ENCODE measurements at places on chromosomes 6 and 20. TPM values are rescaled to one million over a fixed set of nuclear protein-coding genes. Genes with fewer than 3 reads are reported as not detected.

The TBX18 gene
- total RNA-seq: 0.10 TPM

The IRF4 gene
- total RNA-seq: 498 TPM

- no peaks in the 10 kb centered on the region for H3K36me3 ChIP-seq
- no peak overlapping the region for H3K27ac ChIP-seq
- H3K27me3 ChIP-seq: no peaks in the 10 kb centered on the region
- no peaks in the 10 kb centered on the region for H3K4me1 ChIP-seq
- DNase-seq: no peak
Observed at GRCh38 chr6:20840675-20841074, 306.4 kb downstream of the CDKAL1 start.

- no peaks in the 10 kb centered on the region for H3K4me1 ChIP-seq
- no peak overlapping the region for H3K27ac ChIP-seq
- no peak for DNase-seq
Observed at GRCh38 chr20:6715401-6715941, 52.0 kb upstream of the BMP2 start.

DNA sequence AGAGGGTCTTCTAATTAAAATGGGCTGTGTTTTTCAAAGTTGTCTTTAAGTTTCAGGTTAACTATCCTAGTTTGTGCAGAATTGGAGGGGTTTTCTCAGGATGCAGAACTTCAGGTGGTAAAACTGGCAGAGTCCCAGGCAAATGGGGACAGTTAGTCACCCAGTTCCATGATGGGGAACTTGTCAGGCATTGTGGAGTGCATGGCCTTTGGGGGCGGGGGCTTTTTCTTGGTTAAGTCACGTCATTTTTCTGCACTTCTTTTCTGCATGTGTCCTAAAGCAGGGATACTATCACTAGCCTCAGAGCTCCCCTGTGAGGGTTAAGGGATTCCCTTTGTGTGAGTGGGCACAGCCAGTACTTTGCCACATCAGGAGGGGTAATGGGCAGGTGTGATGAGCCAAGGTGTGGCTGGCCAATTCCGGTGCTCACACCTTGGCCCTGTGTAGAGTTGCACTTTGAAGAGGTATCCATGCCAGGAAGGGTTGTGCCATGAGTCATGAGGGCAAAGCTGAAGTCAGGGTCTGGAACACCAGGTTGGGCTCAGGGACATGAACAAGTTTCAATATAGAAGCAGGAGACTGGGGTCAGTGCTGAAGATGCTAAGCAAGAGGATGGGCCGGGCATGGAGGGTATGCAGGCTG, 126.0 kb upstream of the RREB1 start:
- no peaks in the 10 kb centered on the region for H3K27me3 ChIP-seq
- H3K27ac ChIP-seq: no peak overlapping the region
- no peaks in the 10 kb centered on the region for H3K36me3 ChIP-seq
- DNase-seq: no peak

DNA sequence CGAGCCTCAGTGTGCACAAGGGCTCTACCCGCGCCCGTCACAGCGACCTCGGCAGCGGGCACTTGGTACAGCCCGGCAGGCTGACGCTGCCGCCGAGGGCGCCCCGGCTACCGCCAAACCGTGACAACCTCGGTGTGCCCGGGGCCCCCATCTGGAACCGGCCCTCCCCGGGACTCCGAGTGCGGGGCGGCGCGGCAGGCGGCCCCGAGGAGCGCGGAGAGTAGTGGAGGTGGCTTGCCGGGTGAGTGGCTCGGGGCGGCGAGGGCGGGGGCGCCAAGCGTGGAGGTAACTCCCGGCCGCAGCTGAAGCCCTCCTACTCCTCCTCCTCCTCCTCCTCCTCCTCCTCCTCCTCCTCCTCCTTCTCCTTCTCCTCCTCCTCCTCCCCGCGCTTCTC, at the start of gene ISM1:
Gene ISM1, plus strand, starts transcription at position 371 of the 394 bp plus-strand sequence. CDS start 503 bp downstream, outside the sequence.
- DNase-seq: no peak
- peaks cover 4% of the 10 kb centered on the region for H3K4me1 ChIP-seq
- no peaks in the 10 kb centered on the region for H3K36me3 ChIP-seq
- H3K27ac ChIP-seq: no peak within 1 kb of the TSS
- H3K27me3 ChIP-seq: peaks cover 30% of the 10 kb centered on the region

DNA sequence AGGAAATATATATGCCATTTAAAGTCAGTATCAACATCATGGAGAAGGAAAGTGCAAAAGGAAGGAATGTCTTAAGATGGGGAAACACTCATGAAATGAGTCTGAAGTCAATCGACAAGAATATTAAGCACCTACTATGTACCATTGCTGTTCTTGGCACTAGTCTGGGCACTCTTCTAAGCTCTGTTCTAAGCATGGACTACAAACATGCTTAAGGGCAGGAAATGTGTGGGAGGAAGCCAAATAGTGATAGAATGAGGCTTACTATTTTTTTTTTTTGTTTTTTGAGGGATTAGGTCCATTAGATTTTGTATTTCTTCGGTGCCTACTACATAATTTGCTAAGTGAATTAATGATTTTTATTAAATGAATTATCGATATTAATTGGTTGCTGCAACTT, 83.8 kb upstream of the SUPT3H start:
- no peak overlapping the region for H3K4me3 ChIP-seq
- H3K27me3 ChIP-seq: no peaks in the 10 kb centered on the region
- no peak overlapping the region for H3K27ac ChIP-seq
- no peak for DNase-seq

The CRNKL1 gene
- 14.3 TPM for total RNA-seq

DNA sequence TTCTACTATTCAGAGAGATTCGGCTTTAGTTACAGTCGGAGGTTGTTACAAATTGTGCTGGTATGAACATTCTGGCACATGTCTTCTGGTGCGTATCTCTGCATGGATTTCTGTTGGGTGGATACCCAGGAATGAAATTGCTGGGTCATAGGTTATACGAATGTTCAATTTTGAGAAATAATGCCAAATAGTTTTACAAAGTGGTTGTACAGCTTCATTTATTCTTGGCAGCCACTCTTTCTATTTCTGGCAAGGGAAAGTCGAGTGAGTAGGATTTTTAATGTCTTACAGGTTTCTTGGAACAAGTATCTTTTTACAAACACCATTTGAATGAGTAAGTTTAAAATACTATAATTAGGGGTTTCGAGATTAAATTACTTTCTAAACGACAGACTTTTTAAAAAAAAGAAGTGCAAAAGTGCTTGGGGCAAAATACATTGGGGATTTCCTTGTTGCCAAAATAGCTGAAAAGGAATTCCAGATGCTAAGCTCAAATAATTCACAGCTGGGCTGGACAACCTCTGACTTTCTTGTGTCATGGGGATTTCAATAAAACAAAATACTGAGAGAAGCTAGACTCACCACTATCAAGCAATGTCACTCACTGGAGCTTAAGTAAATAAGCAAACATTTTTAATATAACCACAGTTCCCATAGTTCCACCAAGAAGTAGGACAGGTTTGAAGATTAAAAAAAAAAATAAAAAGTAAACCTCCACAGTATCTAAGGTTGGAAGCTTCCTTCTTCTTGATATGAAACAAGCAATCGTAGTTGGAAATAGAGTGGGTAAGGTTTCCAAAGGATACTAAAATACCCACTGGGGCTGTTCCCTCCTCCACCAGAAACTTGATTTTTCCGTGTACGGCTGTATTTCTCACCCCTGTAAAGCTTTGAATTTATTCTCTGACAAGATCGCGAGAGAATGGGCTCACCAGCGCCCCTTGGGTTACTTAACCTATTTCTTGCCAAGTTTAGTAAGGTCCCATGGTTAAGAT, 21.6 kb upstream of the GFOD1 start:
- H3K27me3 ChIP-seq: no peaks in the 10 kb centered on the region
- DNase-seq: no peak
- no peak overlapping the region for H3K4me3 ChIP-seq
- no peaks in the 10 kb centered on the region for H3K36me3 ChIP-seq
- H3K27ac ChIP-seq: no peak overlapping the region
- no peaks in the 10 kb centered on the region for H3K4me1 ChIP-seq

DNA sequence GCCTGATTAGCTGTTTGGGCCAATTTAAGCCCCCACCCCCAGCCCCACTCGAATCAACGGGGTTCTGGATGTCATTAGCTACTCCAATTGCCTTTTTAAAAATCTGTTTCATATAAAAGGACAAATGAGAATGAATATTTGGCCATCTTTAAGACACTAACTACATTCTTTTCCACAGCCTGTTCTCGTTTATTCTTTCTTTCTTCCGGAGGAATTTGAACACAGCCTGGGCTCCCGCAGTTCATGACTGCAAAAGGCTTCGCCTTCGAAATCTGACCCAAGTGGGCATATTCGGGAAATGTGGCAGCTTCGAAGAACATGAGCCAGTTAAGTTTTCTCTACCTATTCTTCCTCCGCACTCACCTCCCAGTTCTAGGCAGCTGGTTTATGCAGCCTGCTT, 49.4 kb upstream of the NFATC2 start:
- no peaks in the 10 kb centered on the region for H3K36me3 ChIP-seq
- no peaks in the 10 kb centered on the region for H3K27me3 ChIP-seq
- H3K27ac ChIP-seq: no peak overlapping the region
- H3K4me3 ChIP-seq: no peak overlapping the region
- peaks cover 16% of the 10 kb centered on the region for H3K4me1 ChIP-seq
- no peak for DNase-seq

The KCNG1 gene
- total RNA-seq: not detected

Data from GM12878 (cell line).